Activated CD4-positive, alpha-beta memory T cell treated with anti-CD3 and anti-CD28 coated beads, Interleukin-2, amount 10 ng/mL, durations not matched to agents 7 days and 5 days (primary cell): ENCODE measurements at places on chromosomes 3 and 15. TPM values are rescaled to one million over a fixed set of nuclear protein-coding genes. Genes with fewer than 3 reads are reported as not detected.
A peak's percentile ranks its signal among the peaks of the same experiment; 100 is the strongest.

- peaks cover 10% of the 10 kb centered on the region for H3K4me1 ChIP-seq
- H3K36me3 ChIP-seq, result no peaks in the 10 kb centered on the region
- no peak overlapping the region for H3K4me3 ChIP-seq
- no peak overlapping the region for H3K27ac ChIP-seq
Measured at GRCh38 chr3:57004229-57004628, 56.2 kb upstream of the SPATA12 start.

- H3K4me1 ChIP-seq, result peaks cover 72% of the 10 kb centered on the region
- H3K36me3 ChIP-seq, result peaks cover 15% of the 10 kb centered on the region
- H3K27me3 ChIP-seq, result no peaks in the 10 kb centered on the region
- DNase-seq, result peak; percentile 98
- H3K27ac ChIP-seq, result peak overlapping the region; percentile 99
Measured at GRCh38 chr15:64893481-64894394, 18.0 kb upstream of the ANKDD1A start.

DNA sequence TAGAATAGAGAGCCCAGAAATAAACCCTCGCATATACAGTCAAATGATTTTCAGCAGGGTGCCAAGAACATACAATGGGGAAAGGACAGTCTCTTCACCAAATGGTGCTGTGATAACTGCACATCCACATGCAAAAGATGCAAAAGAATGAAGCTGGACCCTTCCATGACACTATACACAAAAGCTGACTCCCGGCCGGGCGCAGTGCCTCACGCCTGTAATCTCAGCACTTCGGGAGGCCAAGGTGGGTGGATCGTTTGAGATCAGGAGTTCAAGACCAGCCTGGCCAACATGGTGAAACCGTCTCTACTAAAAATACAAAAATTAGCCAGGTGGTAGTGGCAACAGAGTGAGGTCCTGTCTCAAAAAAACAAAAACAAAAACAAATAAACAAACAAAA, 43.2 kb upstream of the IQSEC1 start:
- no peak overlapping the region for H3K4me3 ChIP-seq
- DNase-seq, result no peak
- H3K36me3 ChIP-seq, result no peaks in the 10 kb centered on the region
- no peak overlapping the region for H3K27ac ChIP-seq
- peaks cover 9% of the 10 kb centered on the region for H3K27me3 ChIP-seq
- H3K4me1 ChIP-seq, result no peaks in the 10 kb centered on the region

GRCh38 chr15:33547876-33548275, 237.1 kb downstream of the RYR3 start:
- no peak overlapping the region for H3K4me3 ChIP-seq
- H3K4me1 ChIP-seq, result no peaks in the 10 kb centered on the region
- no peak for DNase-seq
- H3K27ac ChIP-seq, result no peak overlapping the region

GRCh38 chr3:28012830-28013229, 228.6 kb upstream of the CMC1 start:
- H3K27ac ChIP-seq, result no peak overlapping the region
- H3K4me1 ChIP-seq, result no peaks in the 10 kb centered on the region
- H3K36me3 ChIP-seq, result no peaks in the 10 kb centered on the region
- no peaks in the 10 kb centered on the region for H3K27me3 ChIP-seq

GRCh38 chr3:169285057-169286033, 378.2 kb downstream of the MECOM start:
- no peak for DNase-seq
- H3K27me3 ChIP-seq, result no peaks in the 10 kb centered on the region
- H3K36me3 ChIP-seq, result no peaks in the 10 kb centered on the region
- H3K4me3 ChIP-seq, result no peak overlapping the region
- no peaks in the 10 kb centered on the region for H3K4me1 ChIP-seq

- peak overlapping the region; percentile 59 for H3K27ac ChIP-seq
- no peaks in the 10 kb centered on the region for H3K27me3 ChIP-seq
- peaks cover 55% of the 10 kb centered on the region for H3K36me3 ChIP-seq
- DNase-seq, result no peak
- peaks cover 62% of the 10 kb centered on the region for H3K4me1 ChIP-seq
- peak overlapping the region; percentile 75 for H3K4me3 ChIP-seq
Measured at GRCh38 chr15:81002331-81003096, 1.8 kb downstream of the TLNRD1 start.

DNA sequence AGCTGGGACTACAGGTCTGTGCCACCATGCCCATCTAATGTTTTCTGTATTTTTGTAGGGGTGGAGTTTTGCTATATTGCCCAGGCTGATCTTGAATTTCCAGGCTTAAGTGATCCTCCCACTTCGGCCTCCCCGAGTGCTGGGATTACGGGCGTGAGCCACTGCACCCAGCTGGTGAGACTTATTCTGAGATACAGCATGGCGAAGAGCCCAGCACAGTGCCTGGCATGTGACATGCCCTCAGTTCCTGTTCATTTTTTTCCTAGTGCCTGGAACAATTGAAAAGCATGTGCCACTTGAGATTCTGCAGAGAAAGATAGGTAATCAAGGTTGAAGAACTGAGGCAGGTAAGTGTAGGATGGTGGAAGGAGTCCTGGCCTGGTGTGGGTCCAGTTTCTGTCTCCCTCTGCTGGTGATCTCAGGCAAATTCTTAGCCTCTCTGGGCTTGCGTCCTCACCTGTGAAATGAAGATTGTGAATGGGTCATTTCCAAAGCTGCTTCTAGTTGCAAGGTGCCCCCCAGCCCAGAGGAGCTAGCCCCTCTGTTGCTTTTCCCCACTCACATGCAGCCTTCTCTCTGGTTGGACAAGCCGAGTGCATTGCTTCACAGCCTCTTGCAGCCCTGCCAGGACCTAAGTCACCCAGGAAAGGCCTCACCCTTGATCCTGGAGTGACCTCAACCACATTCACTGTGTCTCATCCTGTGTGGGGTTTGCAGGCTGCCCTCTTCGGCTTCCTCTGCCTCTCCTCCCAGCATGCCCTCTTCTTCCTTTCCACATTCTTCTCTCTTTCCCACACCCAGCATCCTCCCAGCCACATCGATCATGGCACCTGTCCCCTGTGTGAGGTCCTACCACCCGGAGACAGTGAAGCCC, 4.3 kb upstream of the RHCG start:
- no peak overlapping the region for H3K4me3 ChIP-seq
- no peak for DNase-seq
- no peaks in the 10 kb centered on the region for H3K36me3 ChIP-seq
- H3K4me1 ChIP-seq, result peaks cover 6% of the 10 kb centered on the region
- no peak overlapping the region for H3K27ac ChIP-seq

DNA sequence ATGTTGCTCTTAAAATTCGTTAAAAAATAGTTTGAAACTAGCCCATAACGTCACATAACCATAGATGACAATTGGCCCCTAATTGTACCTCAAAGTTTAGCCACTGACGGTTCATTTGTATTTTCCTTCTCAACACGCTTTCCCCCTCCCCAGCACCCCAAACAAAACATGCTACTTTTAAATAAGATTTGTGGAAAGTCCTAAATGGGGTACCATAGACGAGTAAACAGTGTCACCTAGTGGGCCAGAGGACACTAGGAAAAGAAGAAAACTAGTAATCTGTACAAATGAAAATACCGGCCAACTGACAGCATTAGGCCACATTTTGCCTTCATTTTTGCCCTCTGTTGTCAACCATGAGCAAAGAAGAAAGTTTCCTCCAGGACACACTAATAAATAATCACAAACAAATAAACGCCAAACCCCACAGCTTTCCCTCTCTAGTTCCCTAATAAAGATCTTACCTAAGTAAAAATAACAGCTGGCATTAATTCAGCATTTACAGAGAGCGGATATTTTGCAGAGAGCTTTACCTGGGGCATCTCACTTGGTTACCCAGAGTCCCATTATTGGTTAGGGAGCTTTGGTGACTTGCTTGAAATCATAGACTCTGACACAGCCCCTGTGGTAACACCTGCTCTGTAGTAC, 175.1 kb upstream of the ATP11B start:
- no peak for DNase-seq
- H3K4me3 ChIP-seq, result no peak overlapping the region

Gene ISG20
- total RNA-seq, result 337 TPM

Gene TIGIT
- total RNA-seq, result 30.4 TPM

Gene GOLGA8J
- not detected for total RNA-seq

Gene STRA6
- total RNA-seq, result not detected
